ENCODE measurements at places on chromosomes 12 and 14.

- DNase-seq, result no peak
These were observed 94.4 kb downstream of the PRIMA1 start for GRCh38 chr14:93693914-93694313.

DNA sequence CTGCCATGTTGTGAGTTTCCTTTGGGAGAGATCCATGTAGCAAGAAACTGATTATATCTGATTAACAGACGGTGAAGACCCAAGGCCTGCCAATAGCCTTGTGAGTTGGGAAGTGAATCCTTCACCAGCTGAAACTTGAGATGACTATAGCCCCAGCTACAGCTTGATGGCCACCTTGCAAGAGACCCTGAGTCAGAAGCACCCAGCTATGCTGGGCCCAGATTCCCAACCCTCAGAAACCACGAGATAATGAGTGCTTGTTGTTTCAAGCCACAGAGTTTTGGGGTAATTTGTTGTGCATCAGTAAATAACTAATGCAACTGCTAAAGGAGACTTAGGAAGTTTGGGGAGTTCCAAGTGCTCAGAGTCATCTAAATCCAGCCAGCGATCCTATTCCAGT, 80.3 kb downstream of the AVPR1A start:
- no peak for DNase-seq

- no peak for DNase-seq
These were observed 54.9 kb downstream of the CMKLR1 start for GRCh38 chr12:108284163-108284562.

DNA sequence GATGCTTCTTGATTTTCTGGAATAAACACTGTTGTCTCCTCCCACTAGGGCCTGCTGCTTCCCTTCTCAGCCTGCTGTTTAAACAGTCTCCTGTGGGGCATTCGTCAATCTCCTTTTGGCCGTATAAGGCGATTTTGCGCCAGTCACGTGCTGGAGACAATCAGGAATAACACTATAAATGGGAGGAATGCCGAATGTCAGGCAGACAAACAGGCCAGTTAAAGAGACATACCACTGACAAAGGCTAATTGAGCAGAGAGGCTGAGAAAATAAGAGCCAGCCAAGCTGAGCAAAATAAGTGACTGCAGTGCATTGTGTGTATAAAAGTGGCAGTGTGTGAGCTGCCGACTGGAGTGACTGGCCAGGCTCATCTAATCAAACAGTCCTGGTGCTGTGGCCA, 23.3 kb downstream of the DMAC2L start:
- DNase-seq, result no peak

GRCh38 chr12:51896236-51896635, 8.3 kb downstream of the ANKRD33 start:
- DNase-seq, result no peak

- DNase-seq, result no peak
These were observed 50.8 kb upstream of the KCNA5 start for GRCh38 chr12:4992871-4993270.

GRCh38 chr12:109613649-109614455, 40.3 kb downstream of the MVK start:
- DNase-seq, result no peak

GRCh38 chr12:107402041-107403022, 283.3 kb upstream of the PWP1 start:
- DNase-seq, result peak; percentile 77

GRCh38 chr14:68734231-68734732, 58.6 kb downstream of the ZFP36L1 start:
- DNase-seq, result peak; percentile 63

DNA sequence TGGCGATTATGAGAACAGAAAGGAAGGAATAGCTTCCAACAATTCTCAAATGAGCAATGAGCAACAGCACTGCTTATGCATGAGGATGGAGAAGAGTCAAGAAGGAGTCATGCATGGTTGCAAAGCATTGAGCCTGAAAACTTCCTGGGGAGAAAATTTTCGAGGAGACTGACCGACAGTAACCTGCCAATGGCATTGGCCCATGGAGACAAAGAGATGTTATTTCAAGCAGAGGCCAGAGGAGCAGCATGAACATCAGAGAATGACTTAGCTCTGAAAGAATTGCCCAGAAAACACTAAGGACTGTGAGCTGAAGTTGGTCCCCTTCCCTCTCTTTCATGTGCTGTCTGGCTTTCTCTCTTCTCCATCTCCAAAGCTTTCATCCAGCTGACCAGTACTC, 343.4 kb downstream of the ADAMTS20 start:
- DNase-seq, result no peak

- no peak for DNase-seq
These were observed 4.2 kb downstream of the HSPA2 start for GRCh38 chr14:64544607-64545312.

DNA sequence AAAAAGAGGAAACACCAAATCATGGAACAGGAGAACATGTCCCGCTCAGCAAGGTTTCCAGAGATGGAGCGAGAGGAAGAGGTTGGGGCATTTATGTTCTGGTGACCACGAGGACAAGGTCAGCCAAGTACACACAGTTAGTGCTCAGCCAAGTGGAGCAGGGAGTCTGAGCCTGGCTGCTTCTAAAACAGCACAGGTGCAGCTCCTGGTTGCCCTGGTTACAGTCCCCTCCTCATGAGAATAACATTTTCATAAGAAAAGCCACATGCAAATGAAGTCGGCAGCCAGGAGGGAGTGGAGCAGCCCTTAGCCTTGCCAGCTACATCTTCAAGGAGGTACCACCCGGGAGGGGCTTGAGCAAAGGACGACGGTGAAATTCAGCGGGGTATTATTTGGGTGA, 81.8 kb downstream of the NOS1 start:
- no peak for DNase-seq

- DNase-seq, result no peak
These were observed 103.4 kb downstream of the ST8SIA1 start for GRCh38 chr12:22231078-22231477.

- peak; percentile 15 for DNase-seq
These were observed 32.8 kb upstream of the TOMM20L start for GRCh38 chr14:58362798-58363412.

- no peak for DNase-seq
These were observed 4.3 kb downstream of the SLC16A7 start for GRCh38 chr12:59600171-59600570.

- DNase-seq, result no peak
These were observed 13.2 kb downstream of the KCNH3 start for GRCh38 chr12:49552014-49552413.

DNA sequence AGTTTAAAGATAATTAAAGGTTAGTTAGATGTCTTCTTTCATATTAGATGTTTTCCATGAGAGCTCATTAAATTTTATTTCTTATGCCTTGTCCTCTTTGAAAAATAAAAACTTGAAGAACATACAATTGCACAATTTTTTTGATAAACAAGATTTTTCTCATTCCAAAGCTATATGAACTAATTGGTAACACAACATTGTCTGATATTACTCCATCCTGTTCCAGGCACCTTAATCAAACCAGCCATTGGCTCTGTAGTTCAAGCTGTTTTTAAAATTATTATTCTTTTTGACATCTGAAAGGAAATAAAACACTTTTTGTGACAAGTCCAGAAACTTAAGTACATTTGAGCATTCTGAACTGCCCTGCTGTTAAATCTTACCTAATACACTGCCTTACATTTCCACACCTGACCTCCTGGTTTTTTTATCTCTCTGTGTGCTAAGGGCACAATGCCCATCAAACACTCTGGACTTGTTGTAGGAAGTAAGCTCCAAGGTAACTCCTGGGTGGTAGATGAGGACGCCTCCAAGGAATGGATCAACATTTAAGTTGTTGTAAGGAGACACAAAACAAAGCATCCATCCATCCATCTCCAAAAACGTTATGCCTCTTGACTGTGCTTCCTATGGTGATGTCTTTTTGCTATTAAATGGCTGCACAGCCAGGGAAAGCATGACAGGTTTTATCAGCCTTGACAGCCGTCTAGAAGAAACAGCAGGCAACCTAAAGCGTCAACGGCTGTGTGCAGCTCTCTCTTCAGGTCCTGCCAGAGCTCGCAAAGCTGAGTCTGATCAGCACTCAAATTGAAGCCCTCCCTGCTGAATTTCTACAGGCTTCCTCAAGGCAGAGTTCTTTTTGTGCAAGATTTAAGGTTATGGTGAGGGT, 449.9 kb upstream of the FLRT2 start:
- DNase-seq, result no peak

- no peak for DNase-seq
These were observed 16.9 kb upstream of the SMCO2 start for GRCh38 chr12:27429606-27430005.

GRCh38 chr12:83826112-83826511, 1086.5 kb downstream of the SLC6A15 start:
- DNase-seq, result peak; percentile 51

DNA sequence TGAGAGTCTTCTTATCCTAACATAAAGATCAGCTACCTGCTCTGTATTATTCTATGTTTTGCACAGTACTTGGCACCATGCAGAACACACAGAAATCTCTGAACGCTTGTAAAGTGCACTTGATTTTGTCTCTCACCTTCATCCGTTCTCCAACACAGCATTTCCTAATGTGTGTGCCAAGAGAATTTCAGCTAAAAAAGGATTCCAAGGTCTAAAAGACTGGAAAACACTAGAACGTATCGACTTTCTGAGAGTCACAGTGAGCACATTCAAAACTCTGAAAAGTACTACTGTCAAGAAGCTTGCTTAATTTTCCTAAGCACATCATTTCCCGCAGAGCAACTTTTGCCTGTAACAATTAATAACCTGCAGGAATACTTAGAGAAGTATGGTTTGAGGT, 211.1 kb downstream of the ANO2 start:
- DNase-seq, result no peak

GRCh38 chr14:58571769-58572472, 65.8 kb upstream of the DACT1 start:
- DNase-seq, result peak; percentile 56

GRCh38 chr14:72904840-72905561, 11.1 kb upstream of the DPF3 start:
- DNase-seq, result peak; percentile 78

- DNase-seq, result no peak
These were observed 465 bp upstream of the FGD4 start for GRCh38 chr12:32398816-32399369.

DNA sequence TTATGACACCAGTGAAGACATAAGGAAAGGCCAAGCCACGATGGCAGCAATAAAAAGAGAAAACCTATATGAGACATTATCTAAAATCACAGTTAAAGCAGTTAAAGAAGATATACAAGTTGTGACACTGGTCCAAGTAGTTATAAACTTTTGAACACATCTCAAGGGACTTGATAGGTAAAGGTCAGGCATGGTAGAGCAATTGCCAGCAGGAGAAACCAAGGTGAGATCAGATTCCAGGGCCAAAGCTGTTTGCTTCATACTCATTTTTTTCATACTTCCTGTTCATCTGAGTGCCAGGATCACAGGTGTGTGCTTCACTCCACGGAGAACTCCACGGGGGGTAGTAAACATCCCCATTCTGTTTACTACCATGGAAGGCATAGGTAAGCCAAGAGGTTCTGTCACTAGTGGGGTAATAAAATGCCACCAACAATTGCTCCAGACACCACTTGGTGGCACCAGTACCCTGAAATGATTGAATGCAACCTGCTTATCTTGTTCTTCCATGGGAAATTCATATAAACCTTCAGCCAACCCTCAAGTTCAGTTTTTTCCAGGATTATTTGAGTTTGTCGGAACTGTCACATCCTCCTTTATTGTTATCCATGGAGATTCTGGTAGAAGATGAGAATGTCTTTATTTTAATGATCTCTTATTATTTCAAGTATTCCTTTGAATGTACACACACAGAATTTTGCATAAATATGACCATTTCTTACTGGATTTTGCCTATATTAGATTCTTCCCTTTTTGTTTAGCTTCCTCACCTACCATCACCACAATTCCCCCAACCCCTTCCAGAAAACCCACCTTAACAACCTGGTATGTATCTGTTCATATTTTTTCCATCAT, 59.2 kb upstream of the TSPAN8 start:
- peak; percentile 9 for DNase-seq

- no peak for DNase-seq
These were observed 860.8 kb downstream of the BCL11B start for GRCh38 chr14:98411154-98411553.

DNA sequence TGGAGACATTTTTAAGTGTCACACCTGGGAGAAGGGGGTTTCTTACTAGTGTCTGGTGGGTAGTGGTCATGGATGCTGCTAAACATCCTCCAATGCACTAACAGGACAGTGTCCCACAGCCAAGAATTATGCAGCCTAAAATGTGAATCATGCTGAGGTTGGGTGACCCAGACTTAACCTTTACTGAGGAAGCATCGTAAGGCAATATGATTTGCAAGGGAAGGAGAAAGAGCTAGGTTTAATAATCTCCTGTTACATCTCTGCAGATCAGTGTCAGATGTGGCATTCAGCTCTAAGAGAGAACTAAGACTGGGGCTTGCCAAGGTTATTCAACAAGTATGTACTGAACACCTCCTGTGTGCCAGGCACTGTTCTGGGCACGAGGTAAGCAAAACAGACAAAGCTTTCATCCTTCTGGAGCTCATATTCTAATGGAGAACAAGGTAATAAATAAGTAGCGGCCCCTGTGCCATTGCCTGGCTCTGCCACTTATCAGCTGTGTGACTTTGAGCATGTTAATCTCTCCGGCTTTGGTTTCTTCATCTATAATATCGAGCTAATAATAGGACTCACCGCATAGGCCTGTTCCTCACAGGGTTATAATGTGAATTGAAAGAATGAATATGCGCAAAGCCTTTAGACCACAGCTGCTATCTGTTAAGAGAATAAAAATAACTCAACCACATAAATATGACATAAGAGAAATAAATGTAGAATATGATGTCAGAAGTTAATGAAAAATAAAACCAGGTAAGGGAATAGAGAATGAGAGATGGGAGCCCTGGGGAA, 13.5 kb upstream of the GOLGA5 start:
- peak; percentile 36 for DNase-seq

DNA sequence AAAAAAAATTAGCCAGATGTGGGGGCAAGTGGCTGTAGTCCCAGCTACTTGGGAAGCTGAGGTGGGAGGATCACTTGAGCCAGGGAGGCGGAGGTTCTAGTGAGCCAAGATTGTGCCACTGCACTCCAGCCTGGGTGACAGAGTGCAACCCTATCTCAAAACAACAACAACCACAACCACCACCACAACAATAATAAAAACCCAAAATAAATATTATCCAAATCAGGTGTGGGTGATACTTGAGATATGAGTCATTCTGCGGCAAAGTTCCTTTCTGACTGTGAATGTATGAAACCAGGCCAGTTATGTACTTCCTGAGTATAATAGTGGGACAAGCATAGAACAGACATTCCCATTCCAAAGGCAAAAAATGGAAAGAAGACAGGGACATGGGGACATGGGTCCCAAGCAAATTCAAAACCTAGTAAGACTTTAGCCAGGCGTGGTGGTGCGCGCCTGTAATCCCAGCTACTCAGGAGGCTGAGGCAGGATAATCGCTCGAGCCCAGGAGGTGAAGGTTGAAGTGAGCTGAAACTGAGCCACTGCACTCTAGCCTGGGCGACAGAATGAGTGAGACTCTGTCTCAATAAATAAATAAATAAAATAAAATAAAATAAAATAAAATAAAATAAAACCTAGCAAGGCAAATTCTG, 9.7 kb upstream of the ERC1 start:
- DNase-seq, result peak; percentile 57

- DNase-seq, result no peak
These were observed 25.2 kb downstream of the VWF start for GRCh38 chr12:6099316-6099715.

GRCh38 chr12:12473223-12473622, 89.4 kb downstream of the DUSP16 start:
- DNase-seq, result no peak

All from activated CD4-positive, alpha-beta T cell treated with anti-CD3 and anti-CD28 coated beads, Interleukin-2, Interleukin-6, amounts not matched to agents 100 ng/mL and 50 ng/mL, durations not matched to agents 16 hours and 8 hours (primary cell).